ENCODE measurements at places on chromosomes 16 and 17.
A peak's percentile ranks its signal among the peaks of the same experiment; 100 is the strongest.

GRCh38 chr16:31002862-31003341, 7.5 kb downstream of the STX1B start:
- DNase-seq: no peak

DNA sequence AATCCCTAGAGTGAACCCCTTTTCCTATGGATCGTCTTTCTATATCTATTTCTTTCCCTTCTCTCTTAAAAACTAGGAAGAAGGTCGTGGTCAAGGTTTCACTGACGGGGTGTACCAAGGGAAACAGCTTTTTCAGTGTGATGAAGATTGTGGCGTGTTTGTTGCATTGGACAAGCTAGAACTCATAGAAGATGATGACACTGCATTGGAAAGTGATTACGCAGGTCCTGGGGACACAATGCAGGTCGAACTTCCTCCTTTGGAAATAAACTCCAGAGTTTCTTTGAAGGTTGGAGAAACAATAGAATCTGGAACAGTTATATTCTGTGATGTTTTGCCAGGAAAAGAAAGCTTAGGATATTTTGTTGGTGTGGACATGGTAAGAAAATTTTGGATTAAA, 9.6 kb downstream of the CYLD start:
- no peak for DNase-seq

DNA sequence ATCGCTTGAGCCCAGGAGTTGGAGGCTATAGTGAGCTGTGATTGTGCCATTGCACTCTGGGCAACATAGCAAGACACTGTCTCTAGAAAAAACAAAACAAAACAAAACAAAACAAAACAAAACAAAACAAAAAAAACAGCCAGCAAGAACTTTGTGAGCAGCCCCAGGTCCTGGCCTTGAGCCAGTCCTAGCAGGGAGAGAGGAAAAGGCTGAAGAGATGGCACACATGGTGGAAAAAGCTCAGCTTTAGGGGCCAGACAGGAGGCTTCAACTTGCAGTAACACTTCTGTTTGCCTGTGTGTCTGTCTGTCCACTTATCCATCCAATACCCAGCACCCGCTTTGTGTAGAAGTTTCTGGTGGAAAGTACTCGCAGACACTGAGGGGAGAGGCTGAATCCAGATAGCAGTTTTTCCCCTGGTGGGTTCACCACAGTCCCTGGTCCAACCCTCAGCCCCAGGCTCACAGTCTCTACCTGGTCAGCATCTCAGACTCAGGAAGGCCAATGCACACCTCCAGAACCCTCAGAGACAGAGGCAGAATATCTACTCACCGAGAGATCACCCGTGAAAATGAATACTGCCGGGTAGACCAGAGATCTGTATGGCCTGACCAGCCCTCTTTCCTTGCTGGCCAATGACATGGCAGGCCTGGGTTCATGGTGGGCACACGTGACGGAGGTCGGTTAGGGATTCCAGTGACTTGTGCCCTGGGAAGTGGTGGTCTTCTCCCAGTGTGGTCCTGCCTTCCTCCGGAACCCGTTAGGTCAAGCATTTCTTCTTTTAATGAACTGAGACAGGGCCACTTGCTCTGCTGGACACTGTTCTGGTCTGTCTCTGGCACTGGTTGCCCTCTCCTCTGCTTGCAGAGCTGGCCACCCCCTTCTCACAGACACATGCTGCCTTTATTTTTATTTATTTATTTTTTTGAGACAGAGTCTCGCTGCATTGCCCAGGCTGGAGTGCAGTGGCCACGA, 79.5 kb upstream of the DNAJA2 start:
- no peak for DNase-seq

DNA sequence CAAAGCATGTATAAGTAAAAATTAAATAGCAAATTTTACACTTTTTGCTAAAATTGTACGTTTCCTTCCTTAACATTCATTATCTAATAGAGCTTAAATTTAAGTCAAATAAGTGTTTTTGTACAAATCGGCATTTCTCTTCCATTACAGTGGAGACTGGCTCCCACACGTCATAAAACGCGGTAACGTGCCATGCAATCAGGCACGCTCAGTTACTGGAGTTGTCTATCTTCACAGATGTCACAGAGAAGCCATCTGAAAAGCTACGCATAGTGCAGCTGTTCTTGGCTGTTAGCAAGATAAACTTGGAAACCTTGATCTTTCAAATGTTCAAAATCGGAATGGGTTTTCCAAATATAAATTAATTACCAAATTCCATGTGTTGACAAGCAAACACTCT, 165.3 kb downstream of the STX8 start:
- peak; percentile 37 for DNase-seq

GRCh38 chr17:13735861-13736260, 134.1 kb upstream of the HS3ST3A1 start:
- DNase-seq: no peak

GRCh38 chr16:72847187-72848027, 200.5 kb downstream of the ZFHX3 start:
- DNase-seq: no peak

- no peak for DNase-seq
These were observed 26.7 kb downstream of the SMIM36 start for GRCh38 chr17:55484575-55484974.

- DNase-seq: no peak
These were observed 156.0 kb upstream of the MAF start for GRCh38 chr16:79756571-79756970.

GRCh38 chr16:78256686-78257375, 157.4 kb downstream of the WWOX start:
- DNase-seq: no peak

DNA sequence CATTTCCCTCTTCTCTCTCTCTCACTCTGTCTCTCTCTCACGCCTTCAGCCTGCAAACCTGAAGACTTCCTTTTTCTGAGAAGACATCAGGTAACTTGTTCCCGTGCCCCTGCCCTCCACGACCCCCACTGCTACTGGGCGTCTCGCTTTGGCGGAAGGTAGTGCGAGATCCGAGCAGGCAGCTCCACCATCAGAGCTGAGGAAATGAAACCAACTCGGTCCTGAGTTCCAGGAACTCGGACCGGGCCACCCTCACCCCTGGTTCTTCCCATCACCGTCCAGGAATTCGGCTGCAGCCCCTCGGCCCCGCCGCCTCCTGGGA, 585 bp downstream of the MLKL start:
- DNase-seq: no peak

- no peak for DNase-seq
These were observed 58.7 kb downstream of the SDK2 start for GRCh38 chr17:73585583-73585982.

DNA sequence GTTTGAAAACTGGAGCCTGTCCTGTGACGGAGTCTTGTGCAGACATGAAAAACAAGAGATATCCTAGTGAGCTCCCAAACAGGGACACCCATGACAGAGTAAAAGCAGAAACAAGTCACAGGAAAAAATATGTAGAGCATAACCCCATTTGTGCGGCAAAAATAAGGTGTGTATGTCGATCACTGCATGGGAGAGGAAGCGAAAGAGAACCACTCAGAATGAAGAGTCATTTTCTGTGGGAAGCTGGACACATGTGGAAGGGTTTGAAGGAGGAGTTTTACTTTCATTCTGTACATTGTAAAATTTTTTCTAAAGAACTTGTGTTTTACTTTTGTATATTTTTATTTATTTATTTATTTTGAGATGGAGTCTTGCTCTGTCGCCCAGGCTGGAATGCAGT, 72.1 kb downstream of the JPH3 start:
- DNase-seq: no peak

DNA sequence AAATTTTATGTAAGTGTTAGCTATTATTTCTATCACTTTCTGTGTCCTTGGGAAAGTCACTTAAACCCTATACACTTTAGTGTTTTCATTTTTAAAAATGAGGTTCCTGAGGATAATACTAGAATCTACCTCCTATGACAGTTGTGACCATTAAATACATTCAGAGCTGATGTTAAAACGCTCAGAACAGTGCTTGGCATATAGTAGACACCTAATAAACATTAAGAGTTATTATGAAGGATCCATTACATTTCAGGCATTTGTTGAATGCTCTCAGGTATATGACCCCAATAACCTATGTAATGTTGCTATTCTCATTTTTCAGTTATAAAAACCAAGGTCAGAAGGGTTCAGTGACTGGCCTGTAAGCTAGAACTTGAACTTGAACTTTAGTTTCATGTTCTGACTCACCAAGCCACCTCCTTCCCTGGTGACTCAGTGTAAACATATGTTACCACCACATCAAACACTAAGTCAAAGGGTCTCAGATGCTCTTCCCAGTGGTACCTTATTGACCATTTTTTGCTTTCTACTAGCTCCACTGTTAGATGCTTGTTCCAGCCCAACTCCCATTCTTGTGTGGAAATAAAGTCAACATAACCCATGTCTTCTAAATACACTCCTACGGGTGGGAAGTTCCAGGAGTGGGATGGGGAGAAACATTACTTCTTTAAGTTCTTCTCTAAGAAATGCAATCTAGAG, 47.6 kb downstream of the HSD17B2 start:
- DNase-seq: no peak

DNA sequence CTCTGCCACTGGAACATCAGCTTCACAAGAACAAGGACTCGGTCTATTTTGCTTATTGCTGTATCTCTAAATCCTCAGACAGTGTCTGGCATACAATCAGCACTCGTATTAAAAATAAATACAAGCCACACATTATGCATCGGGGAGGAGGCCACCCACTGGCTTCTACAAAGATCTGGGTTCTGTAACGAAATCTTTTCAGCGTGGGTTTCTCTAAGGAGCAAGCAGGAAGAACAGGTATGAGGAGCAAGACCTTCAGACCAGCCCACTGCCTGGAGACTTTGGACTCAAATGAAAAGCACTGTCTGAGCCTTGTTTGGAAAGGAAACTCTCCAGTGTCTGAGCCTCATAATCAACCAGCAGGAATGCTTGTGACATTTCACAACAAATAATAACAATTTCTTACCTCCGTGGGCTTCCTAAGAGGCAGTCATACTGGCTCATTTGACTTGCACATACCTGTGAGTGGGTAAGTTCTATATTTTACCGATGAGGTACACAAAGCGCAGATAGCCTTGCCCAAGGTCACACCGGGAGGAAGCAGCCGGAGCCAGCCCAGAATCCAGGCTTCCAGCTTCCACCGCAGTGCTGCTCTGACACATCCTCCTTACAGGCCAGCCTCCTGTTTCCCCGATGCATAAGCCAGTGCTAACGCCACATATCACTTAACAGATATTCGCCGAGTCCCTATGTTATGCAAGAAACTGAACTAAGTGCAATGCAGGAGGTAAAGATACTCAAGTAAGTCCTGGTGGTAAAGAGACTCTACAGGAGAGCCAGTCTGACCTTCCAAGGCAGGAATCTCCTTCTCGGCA, 118.6 kb upstream of the TNRC6C start:
- DNase-seq: no peak
